ENCODE measurements at places on chromosomes 3 and 15.

GRCh38 chr3:173977747-173978146 lies 580.2 kb downstream of the NLGN1 start:
- DNase-seq = no peak

- DNase-seq = no peak
Observed at GRCh38 chr15:58146749-58147148, 8.6 kb downstream of the AQP9 start.

DNA sequence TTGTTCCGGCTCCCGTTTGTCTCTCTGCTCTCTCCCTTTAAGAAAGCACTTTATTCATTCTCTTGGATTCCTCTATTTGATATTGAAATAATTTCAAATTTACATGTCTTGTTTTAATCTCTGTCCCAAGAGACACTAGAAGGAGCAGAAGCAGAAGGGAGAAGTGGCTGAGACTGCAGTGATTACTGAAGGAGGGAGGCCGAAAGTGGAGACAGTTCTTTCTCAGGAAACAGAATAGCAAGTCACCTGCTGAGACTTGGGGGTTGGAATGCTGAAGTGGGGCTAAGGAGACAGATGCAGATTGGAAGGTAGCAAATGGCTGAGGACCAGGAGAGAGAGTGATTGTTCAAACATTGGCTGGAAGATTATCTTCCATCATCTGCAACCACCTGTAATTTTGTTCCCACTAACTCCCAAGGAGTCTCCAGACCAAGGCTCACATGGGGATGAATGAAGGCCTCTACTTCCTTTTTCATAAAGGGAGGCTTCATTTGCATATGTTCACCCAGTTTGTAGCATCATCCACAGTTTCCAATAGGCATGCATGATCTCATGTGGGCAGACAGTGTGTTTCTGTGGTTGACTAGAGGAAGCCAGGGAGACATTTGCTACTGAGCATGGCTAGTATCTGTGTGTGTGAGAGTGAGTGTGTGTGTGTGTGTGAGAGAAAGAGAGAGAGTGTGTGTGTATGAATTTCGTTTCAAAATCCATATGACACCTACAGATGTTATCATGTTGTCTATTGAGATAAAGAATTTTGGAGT lies 24.0 kb downstream of the LTF start:
- no peak for DNase-seq

DNA sequence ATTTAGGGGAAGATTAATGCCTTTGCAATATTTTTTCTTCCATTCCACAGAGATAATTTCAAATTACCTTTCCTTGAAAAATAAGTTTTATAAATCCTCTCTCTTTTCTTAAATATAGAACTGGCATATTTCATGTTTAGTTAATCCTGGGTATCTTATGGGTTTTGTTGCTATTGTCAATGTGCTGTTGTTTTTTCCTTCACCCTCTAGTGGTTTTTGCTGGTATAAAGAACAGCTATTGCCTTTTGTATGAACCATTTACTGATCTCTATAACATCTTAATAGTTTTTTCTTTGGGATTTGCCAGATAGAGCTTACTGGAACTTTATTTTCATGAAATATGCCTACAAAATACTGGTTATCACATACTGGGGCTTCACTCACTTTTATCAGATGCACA lies 359.6 kb upstream of the DPPA4 start:
- DNase-seq = no peak

DNA sequence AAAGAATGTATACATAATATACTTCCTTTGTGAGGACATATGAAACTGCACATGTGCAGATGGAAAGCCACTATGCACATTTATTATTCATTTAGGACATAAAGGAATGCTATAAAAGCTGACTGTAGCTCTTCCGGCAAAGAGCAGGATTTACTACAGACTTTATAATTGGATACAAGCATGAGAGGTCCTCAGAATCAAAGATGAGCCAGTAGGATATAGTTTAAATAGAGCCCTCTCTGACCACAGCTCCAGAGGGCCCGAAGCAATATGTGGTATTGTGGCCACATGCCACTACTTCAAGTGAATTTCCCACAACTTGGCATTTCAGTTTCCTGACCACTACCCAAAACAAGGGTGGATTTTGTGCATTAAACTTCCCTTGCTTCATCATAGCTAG lies 140.9 kb downstream of the ATP8B4 start:
- DNase-seq = no peak

- DNase-seq = no peak
Observed at GRCh38 chr3:192958219-192958872, 40.7 kb upstream of the MB21D2 start.
